ENCODE measurements at places on chromosomes 3 and 15. TPM values are rescaled to one million over a fixed set of nuclear protein-coding genes. Genes with fewer than 3 reads are reported as not detected.

ANKRD34C gene
- total RNA-seq: not detected

CRABP1 gene
- not detected for total RNA-seq

PLA2G4E gene
- not detected for total RNA-seq

PATL2 gene
- 35.5 TPM for total RNA-seq

LRRC49 gene
- not detected for total RNA-seq

RPP25 gene
- 8.8 TPM for total RNA-seq

PLCH1 gene
- total RNA-seq: 8.3 TPM

SAMD7 gene
- total RNA-seq: not detected

C3orf49 gene
- total RNA-seq: not detected
